ENCODE measurements at places on chromosomes 1 and 21. TPM values are rescaled to one million over a fixed set of nuclear protein-coding genes. Genes with fewer than 3 reads are reported as not detected.
A peak's percentile ranks its signal among the peaks of the same experiment; 100 is the strongest.

STYXL2 gene
- total RNA-seq = not detected

ALG14 gene
- total RNA-seq = 1.2 TPM

NFYC gene
- total RNA-seq = 75.9 TPM

CYP4A22 gene
- total RNA-seq = not detected

NECAP2 gene
- 98.2 TPM for total RNA-seq

GBP4 gene
- 29.1 TPM for total RNA-seq

UBR4 gene
- 174 TPM for total RNA-seq

- no peak for DNase-seq
- H3K27ac ChIP-seq = no peak overlapping the region
- no peaks in the 10 kb centered on the region for H3K27me3 ChIP-seq
- H3K4me3 ChIP-seq = no peak overlapping the region
- H3K4me1 ChIP-seq = no peaks in the 10 kb centered on the region
Observed at GRCh38 chr21:43817157-43818086, 28.0 kb downstream of the RRP1 start.

DNA sequence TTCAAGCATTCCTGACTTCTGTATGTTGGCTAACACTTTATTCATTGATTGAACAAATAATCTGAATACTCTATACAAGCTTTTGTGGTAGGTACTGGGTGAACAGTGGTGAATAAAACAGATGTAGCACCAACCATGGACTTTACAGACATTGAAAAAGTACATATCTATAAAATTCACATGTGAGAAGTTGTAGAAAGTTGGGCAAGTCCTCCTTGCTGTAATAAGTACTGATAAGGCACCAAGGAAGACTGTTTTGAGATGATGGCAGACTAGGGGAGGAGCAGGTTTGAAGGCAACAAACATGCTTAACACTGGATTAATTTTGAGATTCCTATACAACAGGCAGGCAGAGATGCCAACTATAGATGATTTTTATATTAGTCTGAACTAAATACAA, 42.4 kb downstream of the RNF2 start:
- no peak for DNase-seq
- H3K4me1 ChIP-seq = peaks cover 2% of the 10 kb centered on the region
- H3K27ac ChIP-seq = no peak overlapping the region
- H3K4me3 ChIP-seq = no peak overlapping the region
- no peaks in the 10 kb centered on the region for H3K27me3 ChIP-seq

DNA sequence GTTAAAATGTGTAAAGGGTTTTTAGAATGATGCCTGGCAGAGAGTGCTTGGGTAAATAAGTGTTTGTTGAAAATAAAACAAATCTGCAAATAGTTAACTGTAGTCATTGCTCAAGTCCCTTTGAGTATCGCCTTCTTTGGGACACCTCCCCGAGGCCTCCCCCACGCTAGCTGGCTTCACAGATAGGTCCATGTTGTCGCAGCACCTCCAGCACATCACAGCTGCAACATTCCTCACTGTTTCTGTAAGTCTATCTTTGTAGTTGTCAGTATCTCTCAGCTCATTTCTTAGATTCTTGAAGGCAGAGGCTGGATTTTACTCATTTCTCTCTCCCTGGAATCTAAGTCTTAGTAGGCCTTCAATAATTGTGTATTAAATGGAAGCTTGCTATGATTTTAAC, 1.6 kb upstream of the STUM start:
- DNase-seq = no peak
- no peaks in the 10 kb centered on the region for H3K27me3 ChIP-seq
- H3K4me3 ChIP-seq = no peak overlapping the region
- H3K4me1 ChIP-seq = peaks cover 15% of the 10 kb centered on the region
- no peaks in the 10 kb centered on the region for H3K36me3 ChIP-seq
- no peak overlapping the region for H3K27ac ChIP-seq

DNA sequence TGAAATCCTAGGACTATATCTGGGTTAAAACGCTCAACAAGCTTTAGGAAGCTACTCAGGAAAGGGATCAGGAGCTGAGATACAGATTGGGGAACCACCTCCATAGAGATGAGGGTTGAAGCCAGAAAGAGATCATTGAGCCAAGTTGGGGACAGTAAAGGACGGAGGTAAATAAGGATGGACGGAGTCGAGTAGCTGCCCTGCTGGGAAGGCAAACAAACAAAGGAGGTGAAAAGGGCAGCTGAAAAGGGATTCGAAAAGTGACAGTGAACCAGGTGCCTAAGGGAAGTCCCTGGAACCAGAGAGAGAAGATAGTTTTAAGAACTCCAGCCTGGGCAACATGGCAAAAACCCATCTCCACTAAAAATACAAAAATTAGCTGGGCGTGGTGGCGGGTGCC, 6.3 kb upstream of the CAMSAP2 start:
- no peaks in the 10 kb centered on the region for H3K36me3 ChIP-seq
- DNase-seq = no peak
- no peaks in the 10 kb centered on the region for H3K27me3 ChIP-seq
- no peak overlapping the region for H3K4me3 ChIP-seq
- H3K27ac ChIP-seq = no peak overlapping the region

DNA sequence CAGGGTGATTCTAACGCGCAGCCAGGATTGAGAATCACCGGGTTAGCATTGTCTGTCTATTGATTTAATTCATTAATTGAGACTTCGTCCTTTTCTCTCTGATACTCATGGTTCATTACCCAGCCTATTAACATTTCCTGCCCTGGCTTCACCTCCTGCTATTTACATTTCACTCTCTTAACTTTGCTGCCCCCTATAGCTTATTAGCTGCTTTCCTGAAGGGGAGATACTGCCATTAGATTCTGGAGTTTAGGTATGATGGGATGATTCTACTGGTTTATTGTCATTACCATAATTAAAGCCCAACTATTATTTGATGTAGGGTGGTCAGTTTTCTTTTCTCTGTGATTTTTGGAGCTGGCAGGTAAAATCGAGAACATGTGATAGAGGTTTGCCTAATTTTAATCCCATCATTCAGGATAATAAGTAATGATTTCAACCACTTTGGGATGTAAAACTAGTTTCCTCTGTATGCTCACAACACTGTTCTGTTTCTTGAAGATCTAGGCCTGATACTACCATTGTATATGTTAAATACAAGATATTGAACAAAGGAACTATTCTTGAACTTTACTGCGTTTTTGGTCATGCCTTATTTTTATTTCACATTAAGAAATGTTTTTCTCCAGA, 6.4 kb downstream of the PPP2R5A start:
- no peak overlapping the region for H3K27ac ChIP-seq
- H3K36me3 ChIP-seq = no peaks in the 10 kb centered on the region
- DNase-seq = peak; percentile 36
- H3K4me3 ChIP-seq = no peak overlapping the region
- H3K27me3 ChIP-seq = no peaks in the 10 kb centered on the region
- peaks cover 74% of the 10 kb centered on the region for H3K4me1 ChIP-seq

GRCh38 chr1:228352677-228353481, 53.8 kb downstream of the TRIM11 start:
- DNase-seq = no peak
- no peaks in the 10 kb centered on the region for H3K4me1 ChIP-seq
- no peak overlapping the region for H3K4me3 ChIP-seq
- no peaks in the 10 kb centered on the region for H3K27me3 ChIP-seq

DNA sequence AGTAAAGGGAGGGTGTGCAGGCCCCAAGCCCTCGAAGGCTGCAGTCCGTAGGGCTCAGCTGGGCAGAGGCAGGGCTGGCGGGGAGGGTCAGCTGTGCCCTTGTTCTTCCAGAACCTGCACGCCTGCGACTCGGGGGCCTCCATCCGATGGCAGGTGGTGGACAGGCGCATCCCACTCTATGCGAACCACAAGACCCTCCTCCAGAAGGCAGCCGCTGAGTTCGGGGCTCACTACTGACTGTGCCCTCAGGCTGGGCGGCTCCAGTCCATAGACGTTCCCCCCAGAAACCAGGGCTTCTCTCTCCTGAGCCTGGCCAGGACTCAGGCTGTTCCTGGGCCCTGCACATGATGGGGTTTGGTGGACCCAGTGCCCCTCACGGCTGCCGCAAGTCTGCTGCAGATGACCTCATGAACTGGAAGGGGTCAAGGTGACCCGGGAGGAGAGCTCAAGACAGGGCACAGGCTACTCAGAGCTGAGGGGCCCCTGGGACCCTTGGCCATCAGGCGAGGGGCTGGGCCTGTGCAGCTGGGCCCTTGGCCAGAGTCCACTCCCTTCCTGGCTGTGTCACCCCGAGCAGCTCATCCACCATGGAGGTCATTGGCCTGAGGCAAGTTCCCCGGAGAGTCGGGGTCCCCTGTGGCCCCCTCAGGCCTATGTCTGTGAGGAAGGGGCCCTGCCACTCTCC, 13.6 kb upstream of the LRRC3 start:
- no peak overlapping the region for H3K27ac ChIP-seq
- H3K36me3 ChIP-seq = no peaks in the 10 kb centered on the region
- H3K4me1 ChIP-seq = no peaks in the 10 kb centered on the region
- no peak overlapping the region for H3K4me3 ChIP-seq
- no peaks in the 10 kb centered on the region for H3K27me3 ChIP-seq
- DNase-seq = no peak

DNA sequence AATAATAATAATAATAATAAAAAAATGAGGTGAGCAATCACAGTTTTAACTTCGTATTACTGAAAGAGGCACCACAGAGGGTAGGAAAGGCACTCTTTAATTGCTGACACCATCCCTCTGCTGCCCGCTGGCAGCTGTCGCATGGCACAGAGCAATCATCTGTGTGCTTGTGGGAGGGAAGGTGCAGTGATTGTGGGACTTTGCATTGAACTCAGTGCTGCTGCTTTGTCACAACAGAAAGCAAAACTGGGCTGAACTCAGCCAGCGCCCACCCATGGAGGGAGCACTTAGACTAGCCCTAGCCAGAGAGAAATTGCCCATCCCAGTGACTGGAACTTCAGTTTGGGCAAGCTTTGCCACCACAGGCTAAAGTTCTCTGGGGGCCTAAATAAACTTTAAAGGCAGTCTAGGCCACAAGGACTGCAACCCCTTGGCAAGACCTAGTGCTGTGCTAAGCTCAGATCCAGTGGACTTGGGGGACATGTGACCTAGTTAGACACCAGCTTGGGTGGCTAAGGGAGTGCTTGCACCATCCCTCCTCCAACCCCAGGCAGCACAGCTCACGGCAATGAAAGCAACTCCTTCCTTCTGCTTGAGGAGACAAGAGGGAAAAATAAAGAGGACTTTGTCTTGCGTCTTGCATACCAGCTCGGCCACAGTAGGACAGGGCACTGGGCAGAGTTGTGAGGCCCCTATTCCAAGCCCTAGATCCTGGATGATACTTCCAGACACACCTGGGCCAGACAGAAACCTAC, 59.3 kb downstream of the WDR4 start:
- no peaks in the 10 kb centered on the region for H3K36me3 ChIP-seq
- no peaks in the 10 kb centered on the region for H3K4me1 ChIP-seq
- no peaks in the 10 kb centered on the region for H3K27me3 ChIP-seq
- DNase-seq = no peak

DNA sequence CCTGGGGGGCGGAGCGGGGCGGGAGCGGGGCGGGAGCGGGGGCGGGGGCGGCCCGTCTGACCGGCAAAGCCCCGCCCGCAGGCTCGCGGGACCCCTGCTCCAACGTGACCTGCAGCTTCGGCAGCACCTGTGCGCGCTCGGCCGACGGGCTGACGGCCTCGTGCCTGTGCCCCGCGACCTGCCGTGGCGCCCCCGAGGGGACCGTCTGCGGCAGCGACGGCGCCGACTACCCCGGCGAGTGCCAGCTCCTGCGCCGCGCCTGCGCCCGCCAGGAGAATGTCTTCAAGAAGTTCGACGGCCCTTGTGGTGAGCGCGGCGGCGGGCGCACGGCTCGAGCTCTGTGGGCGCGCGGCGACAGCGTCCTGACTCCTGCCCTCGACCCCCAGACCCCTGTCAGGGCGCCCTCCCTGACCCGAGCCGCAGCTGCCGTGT, 21.2 kb downstream of the AGRN start:
- H3K36me3 ChIP-seq = no peaks in the 10 kb centered on the region
- DNase-seq = no peak
- no peaks in the 10 kb centered on the region for H3K27me3 ChIP-seq
- H3K27ac ChIP-seq = no peak overlapping the region
- H3K4me3 ChIP-seq = no peak overlapping the region

GRCh38 chr1:172990598-172991215, 60.0 kb downstream of the TNFSF18 start:
- no peak overlapping the region for H3K4me3 ChIP-seq
- no peaks in the 10 kb centered on the region for H3K27me3 ChIP-seq
- H3K4me1 ChIP-seq = no peaks in the 10 kb centered on the region
- H3K36me3 ChIP-seq = no peaks in the 10 kb centered on the region
- no peak for DNase-seq

- H3K4me3 ChIP-seq = no peak overlapping the region
- no peak overlapping the region for H3K27ac ChIP-seq
- H3K36me3 ChIP-seq = no peaks in the 10 kb centered on the region
Observed at GRCh38 chr1:164361927-164362326, 197.1 kb upstream of the PBX1 start.

DNA sequence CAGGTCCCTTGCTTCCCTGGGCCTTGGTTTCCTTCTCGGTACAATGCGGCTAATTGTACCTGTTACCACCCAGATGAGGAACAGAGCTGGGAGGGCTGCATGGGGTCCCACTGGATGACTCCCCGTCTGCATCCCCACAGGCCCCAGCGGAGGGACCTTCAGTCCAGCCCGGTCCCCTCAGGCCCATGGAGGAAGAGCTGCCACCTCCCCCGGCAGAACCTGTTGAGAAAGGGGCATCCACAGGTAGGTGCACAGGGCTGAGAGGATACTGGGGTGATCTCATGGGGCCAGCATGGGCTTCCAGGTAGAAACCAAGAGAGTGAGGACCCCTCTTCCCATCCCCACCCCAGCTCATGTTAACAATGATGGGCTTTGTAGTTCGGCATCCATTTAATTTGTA, 9.8 kb downstream of the FBLIM1 start:
- DNase-seq = no peak
- no peak overlapping the region for H3K27ac ChIP-seq
- H3K36me3 ChIP-seq = no peaks in the 10 kb centered on the region

DNA sequence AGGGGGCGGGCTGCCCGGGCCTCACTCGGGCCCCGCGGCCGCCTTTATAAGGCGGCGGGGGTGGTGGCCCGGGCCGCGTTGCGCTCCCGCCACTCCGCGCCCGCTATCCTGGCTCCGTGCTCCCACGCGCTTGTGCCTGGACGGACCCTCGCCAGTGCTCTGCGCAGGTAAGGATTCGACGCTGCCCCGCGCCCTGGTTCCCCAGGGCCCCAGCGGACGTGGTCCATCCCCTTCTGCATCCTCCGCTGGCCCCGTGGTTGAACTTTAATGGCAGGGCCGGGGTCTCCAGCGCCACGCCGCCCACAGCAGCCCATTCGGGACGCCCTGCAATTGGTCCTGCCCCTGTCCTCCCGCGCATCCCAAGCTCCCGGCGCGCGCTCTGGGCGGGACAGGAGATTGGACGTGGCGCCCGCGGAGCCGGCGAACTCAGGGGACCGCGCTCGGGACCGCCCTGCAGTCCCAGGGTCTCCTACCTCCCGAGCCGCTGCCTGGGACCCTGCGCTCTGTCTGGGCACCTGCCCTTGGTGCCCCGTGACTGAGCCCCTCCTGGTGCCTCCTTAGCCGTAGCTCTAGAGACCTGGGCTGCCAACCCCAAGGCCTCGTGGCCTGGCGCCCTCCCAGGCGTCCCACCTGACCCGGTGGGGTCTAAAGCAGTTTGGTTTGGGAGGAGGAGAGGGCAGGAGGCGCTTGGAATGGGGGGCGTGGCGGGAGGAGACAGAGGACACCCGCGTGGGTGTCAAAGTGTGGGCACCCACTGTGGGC, at the start of gene ALPL:
TSS of gene ALPL (plus strand) at position 73 of the 762 bp plus-strand sequence. CDS start 44,659 bp downstream, outside the sequence.
- no peak within 1 kb of the TSS for H3K4me3 ChIP-seq
- H3K36me3 ChIP-seq = no peaks in the 10 kb centered on the region
- H3K4me1 ChIP-seq = peaks cover 5% of the 10 kb centered on the region
- H3K27ac ChIP-seq = no peak within 1 kb of the TSS
- DNase-seq = no peak
- no peaks in the 10 kb centered on the region for H3K27me3 ChIP-seq
